H9 (cell line): ENCODE measurements at places on chromosomes 16 and 17. TPM values are rescaled to one million over a fixed set of nuclear protein-coding genes. Genes with fewer than 3 reads are reported as not detected.
A peak's percentile ranks its signal among the peaks of the same experiment; 100 is the strongest.

DNA sequence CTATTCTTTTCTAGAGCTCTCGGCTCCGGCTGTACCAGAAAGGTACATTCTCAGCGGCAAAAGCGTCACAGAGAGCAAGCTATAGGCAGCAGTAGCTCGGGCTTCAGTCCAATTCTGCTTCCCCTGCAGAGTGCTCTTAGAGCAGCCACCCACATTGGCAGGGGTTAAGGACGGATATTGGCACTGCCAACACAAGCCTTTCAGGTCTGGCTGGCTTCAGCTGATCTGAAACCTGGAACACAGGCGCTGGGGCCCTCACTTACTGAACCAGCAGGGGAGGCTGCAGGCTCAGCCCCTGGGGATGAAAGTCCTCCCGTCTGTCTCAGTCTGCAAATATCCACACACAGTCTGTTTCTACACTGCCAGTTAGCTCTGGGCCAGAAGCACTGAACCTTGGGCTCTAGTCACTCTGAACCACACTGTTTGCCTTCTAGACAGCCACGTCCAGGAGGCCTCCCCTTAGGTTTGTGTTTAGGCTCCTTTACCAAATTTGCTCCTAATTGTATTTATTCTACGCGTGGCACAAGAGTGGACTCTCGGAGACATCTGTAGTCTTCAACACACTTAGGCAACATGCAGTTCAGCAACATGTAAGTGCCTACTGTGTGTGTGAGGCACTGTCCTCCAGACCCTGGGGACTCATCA is 40.1 kb downstream of the HIC1 start:
- DNase-seq, result peak; percentile 50

GRCh38 chr16:4373909-4374742 is 2.5 kb downstream of the VASN start:
- DNase-seq, result peak; percentile 57

DNA sequence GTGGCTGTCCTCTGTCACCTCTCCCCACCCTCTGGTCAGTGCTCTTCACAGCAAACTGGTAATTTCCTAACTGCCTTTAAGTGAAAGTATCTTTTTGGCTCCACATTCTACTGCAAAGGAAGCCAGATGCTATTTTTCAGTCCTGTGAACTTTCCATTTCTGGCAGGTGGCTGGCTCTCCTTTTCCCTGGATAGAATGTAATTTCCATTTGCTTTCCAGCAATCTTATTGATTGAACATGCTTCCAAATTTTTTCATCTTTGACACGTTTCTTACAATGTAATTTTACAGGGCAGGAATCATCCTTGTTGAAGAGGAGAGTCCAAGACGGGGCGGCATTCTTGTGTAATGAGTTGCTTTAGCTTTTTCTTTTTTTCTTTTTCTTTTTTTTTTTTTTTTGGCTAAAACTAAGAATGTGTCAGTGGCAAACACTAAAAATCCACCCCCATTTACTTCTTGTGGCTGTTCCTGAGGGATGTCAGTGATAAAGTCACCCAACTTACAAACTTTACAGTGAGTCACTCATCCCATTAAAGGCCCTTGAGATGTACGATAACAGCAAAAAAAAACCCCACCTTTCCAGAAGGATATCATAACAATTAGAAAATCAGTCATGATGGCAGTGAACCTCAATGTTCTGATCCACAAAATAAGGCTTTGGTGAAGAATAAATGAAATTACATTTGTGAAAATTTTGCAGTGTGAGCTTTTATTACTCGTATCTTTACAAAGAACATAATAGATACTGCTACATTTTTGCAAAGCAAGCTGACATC is 29.4 kb upstream of the PRKCA start:
- no peak for DNase-seq

ABCC6 gene
- total RNA-seq, result 1.1 TPM in 2 replicates

DNA sequence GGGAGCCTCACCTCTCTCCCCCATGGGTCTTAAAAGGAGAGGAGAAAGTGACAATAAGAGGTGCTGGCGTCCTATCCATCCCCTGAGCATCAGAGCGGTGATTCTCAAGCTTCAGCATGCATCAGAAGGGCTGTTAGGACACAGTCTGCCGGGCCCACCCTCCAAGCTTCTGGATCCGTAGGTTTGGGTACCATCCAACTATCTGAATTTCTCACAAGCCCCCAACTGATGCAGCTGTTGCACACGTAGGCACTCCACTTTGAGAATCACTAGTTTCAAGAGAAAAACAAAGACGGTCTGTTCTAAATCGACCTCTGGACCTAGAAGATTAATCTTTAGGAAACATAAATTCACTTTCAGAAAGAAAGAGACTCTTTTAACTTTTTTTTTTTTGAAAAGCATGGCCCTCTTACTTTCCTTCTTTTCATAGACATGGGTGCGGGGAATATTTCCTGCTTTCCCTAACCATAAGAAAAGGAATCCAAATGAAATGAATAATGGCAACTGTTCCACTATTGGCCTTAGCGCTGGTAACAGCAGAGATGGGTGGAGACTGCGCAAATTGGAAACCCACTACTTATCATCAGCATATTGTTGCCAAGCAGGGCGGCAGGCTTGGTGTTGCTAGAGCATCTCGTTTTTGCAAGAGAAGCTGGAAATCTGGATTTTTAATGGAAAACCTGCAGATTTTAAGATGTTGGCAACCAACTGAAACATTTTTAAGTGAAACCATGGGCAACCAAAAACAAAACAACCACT is 144.4 kb downstream of the GAS7 start:
- no peak for DNase-seq

- no peak for DNase-seq
Observed at GRCh38 chr17:28839221-28839620, 3.4 kb downstream of the FAM222B start.

- no peak for DNase-seq
Observed at GRCh38 chr16:8648877-8649276, 25.5 kb upstream of the ABAT start.

GRCh38 chr17:10336393-10336792 is 36.4 kb downstream of the MYH13 start:
- DNase-seq, result peak; percentile 71

- DNase-seq, result no peak
Observed at GRCh38 chr17:6348891-6349290, 86.0 kb downstream of the AIPL1 start.

GRCh38 chr17:79728908-79729471 is 1.8 kb upstream of the ENPP7 start:
- no peak for DNase-seq

- DNase-seq, result no peak
Observed at GRCh38 chr16:80191928-80192327, 348.9 kb upstream of the DYNLRB2 start.

DNA sequence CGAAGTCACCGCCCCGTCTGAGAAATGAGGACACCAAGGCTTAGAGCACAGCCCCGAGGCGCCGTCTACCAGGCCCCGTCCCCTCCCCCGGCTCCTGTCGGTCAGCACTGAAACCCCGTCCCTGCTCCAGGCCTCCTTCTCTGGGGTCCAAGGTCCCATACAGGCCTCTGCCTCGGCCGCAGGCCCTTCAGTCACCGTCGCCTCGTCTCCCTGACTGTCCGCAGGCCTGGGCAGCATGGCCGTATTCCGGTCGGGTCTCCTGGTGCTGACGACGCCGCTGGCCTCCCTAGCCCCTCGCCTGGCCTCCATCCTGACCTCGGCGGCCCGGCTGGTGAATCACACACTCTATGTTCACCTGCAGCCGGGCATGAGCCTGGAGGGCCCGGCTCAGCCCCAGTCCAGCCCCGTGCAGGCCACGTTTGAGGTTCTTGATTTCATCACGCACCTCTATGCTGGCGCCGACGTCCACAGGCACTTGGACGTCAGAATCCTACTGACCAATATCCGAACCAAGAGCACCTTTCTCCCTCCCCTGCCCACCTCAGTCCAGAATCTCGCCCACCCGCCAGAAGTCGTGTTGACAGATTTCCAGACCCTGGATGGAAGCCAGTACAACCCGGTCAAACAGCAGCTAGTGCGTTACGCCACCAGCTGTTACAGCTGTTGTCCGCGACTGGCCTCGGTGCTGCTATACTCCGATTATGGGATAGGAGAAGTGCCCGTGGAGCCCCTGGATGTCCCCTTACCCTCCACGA is 617 bp downstream of the COASY start:
- DNase-seq, result no peak

- no peak for DNase-seq
Observed at GRCh38 chr17:17778308-17779014, 58.3 kb downstream of the SREBF1 start.

DNA sequence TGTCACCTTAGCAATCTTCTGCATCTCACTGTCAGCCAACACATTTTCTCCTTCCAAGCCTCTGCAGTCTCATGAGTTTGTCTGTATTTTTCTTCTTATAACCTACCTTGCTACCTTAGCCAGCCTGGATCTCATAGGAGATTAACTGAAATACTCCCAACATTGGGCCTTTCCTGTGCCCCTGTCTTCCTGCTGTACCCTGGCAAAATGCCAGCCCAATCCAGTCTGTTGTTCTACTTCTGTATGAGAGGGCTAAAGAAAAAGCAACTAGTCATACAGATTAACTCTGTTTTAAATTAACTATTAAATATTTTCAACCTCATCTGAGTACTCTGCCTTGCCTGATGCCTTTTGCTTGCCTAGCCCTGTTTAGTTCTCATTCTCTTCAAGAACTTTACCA is 18.4 kb downstream of the GOSR1 start:
- no peak for DNase-seq

DNA sequence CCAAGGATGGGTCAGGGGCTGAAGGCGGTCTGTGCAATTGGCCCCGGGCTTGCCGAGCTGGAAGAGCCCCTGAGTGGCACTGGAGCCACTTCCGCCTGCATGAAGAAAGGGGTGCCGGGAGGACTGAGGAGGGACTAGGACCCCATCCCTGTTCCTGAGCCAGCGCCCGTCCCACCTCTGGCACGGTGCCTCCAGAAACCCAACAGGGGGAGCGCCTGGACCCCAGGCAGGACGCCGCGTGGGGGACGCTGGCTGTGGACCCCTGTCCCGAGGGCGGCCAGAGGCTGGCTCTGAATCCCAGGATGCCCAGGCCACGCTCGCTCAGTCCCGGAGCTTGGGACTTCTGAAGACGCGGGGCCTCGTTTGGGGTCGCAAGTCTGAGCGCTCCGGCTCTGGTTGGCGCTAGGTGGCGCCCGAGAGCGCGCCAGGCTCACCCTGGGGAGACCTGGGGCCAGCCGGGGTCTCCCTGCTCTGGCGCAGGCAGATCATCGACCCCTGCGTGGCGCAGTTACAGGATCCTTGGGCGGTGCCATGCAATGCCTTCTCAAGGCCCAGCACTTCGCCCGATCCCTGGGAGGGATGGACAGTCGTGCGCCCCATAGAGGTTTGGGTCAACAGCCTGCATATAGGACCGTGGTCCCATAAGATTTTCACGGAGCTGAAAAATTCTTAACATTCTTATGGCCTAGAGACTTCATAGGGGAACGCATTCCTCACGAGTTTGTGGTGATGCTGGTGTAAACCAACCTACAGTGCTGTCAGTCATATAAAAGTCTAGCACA is 58.5 kb upstream of the CREBBP start:
- DNase-seq, result peak; percentile 90

NEURL4 gene
- 54.8 and 55.4 TPM in 2 replicates for total RNA-seq

DNA sequence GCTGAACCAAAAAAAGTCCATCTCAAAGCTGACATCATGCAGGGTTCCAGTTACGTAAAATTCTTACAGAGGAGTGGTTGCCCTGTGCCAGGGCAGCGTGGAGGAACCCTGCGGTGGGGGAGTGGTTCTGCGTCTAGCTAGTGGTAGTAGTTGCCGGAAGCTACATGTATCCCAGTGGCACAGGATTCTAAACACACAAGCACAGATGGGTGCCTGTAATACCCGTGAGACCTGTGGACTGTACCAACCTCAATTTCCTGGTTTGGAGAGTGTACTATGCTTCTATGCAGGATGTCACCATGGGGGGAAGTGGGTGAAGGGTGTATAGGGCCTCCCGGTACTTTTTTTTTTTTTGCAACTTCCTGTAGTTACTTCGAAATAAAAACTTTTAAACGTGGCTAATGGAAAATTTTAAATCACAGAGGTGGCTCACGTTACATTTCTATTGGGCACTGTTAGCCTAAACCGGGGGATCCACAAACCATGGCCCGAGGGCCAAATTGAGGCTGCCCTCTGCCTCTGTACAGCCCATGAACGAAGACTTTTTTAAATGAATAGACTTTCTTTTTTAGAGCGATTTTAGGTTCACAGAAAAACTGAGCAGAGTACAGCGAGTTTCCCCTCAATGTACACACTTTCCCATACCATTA is 38.5 kb downstream of the TBC1D16 start:
- no peak for DNase-seq

- no peak for DNase-seq
Observed at GRCh38 chr16:1158456-1159324, 5.8 kb downstream of the CACNA1H start.

TBC1D3E gene
- total RNA-seq, result not detected in 2 replicates

GRCh38 chr16:81616321-81617020 is 162.6 kb upstream of the PLCG2 start:
- DNase-seq, result peak; percentile 49

FDXR gene
- total RNA-seq, result 39.7 and 43.2 TPM in 2 replicates

CEMP1 gene
- not detected in 2 replicates for total RNA-seq

GRCh38 chr17:70499067-70499786 is 329.9 kb downstream of the KCNJ2 start:
- DNase-seq, result no peak

DNA sequence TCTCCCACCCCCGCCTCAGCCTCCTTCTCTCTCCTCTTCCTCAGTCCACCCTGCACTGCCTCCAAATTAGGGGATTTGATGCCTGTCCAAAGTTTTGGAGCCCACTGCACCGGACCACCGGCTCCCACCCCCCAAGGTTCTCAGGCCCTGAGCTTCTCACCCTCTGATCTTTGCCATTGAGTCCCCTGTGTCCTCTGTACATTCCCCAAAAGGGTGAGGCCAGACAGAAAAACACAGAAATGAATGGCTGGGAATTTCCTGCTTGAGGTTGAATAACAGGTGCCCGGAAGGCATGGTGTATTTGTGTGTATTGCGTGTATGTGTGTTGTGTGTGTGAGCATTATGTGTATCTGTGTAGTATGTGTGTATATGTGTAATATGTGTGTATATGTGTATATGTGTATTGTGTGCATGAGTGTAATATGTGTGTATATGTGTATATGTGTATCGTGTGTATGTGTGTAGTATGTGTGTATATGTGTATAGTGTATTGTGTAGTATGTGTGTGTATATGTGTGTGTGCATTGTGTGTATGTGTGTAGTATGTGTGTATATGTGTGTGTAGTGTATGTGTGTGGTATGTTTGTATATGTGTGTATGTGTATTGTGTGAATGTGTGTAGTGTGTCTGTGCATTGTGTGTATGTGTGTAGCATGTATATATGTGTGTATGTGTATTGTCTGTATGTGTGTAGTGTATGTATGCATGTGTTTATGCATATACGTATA is 16.0 kb upstream of the CCL17 start:
- DNase-seq, result no peak

GRCh38 chr17:27905447-27906225 is 12.5 kb upstream of the LYRM9 start:
- DNase-seq, result no peak
